Stimulated activated CD4-positive, alpha-beta T cell treated with anti-CD3 and anti-CD28 coated beads, Interleukin-1b, Interleukin-23, amount 100 ng/mL, for 4 hours (primary cell): ENCODE measurements at places on chromosomes 3 and 15.

- DNase-seq, result no peak
Observed at GRCh38 chr15:31295658-31296057, 31.0 kb upstream of the KLF13 start.

DNA sequence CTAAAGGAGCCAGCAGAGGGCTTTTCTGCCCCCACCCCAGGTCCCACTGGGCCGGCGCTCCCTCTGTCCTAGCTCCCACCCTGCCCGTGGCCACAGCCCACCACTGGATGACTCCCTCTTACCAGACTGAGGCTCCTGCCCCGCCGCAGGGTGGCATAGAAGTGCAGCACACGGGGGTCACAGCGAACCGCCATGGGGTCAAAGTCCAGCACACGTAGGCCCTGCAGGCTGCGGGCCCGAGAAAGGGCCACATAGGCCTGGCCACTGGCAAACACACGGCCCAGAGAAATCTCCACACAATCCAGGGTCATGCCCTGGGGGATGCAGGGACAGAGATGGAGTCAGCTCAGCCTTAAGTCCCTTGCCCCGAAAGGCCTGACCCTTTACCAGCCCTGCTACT, 9.0 kb downstream of the PIF1 start:
- no peak for DNase-seq

DNA sequence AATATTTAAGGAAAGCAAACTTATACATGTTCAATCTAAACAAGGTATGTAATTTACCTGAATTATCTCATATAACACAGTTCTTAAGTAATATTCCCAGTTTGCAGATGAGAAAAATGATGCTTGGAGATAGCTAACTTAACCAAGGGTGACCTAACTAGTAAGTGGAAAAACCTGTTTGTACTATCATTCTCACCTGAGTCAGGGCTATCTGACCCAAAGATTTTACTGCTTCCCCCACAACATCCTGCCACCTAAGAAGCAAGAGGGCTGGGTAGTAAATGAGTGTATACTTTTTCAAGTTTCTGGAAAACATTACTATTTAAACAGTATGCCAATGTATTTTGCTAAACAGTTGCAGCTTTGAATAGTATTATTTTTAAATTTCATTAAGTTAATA, 10.6 kb downstream of the TP63 start:
- DNase-seq, result no peak

DNA sequence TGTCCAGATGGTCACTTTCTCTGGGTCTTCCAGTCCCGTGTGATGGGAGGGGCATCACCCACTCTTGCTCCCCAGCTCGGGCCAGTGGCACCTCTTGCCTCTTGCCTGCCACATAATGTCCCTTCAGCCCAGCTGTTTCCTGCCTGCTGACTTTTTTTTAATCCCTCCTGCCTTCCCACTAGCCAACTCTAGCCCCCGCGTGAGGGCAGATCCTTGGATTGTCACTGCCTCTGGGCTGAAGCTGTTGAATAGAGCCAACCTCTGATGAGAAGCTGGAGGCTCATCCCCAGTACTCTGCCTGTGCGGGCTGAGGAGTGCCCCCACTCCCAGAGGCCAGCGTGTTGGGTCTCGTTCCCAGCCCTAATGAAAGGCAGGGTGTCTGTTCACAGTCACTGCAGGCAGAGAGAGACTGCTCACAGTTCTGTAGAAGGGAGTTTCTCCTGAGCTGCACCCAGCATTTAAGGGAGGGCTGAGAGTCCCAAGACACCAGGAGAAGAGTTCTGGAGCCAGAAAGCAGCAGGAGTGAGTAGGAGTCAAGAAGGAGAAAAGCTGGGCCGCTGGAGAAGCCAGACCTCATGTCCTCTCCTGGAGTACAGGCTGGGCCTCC, 30.1 kb upstream of the TIMP4 start:
- DNase-seq, result no peak

DNA sequence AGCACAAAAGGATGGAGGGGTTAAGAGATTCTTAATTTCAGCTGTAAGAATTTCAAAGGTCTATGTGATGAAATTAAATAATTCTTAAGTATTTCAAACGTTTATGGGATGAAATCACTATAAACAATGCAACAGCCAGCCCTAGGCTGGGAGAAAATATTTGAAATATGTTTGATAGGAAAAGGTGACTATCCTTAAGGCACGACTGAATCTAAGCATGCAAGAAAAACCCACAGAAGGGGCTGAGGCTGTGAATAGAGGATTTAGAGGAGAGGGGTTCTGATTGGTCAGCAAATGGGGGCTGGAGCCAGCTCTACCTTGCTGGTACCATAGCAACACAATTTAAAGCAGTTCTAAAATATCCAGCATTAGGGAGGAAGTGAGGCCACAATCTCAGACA, 220.8 kb upstream of the ATP10A start:
- DNase-seq, result no peak

DNA sequence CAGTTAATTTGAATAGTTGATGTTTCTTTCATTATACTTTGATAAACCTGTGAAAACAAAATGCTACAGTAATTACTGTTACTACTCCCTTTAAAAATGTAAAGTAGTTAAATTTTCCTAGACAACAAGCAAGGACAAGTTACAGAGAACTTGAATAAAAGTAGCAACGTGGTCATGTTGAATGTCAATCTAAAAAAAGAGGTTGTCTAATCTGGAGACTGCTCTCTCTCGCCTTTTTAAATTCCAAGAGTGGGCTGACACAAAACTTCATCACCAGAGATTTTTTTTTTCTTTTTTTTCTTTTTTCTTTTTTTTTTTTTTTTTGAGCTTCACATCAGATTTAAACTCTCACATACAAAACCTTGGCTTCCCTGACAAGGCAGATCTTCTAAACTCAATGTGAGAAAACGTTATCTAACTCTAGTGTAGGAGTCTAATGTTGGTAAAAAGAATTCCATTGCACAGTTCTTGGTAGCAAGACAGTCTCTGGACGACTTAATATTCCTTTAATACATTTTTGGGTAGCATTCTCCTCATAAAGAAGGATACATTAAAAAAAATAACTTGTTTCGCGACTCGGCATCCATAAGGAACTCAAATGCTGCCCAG, 4.1 kb downstream of the FOXP1 start:
- no peak for DNase-seq

GRCh38 chr3:45759851-45760250, 36.5 kb downstream of the SLC6A20 start:
- DNase-seq, result no peak

DNA sequence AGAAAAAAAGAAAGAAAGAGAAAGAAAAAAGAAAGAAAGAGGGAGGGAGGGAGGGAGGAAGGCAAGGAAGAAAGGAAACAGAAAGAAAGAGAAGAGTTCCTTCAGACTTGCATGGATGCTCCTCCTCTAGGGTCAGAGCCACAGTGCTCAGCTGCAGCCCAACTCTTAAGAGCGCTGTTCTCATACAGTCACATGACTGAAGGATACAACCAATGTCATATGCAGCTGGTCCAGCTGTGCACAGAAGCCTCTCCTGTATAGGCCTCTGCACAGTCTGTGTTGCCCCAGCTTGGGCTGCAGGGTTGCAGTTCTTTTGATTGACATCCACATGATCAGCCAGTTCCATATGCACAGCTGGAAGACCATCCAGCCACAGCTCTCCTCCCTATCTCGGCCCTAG, 86.8 kb upstream of the CTNNB1 start:
- no peak for DNase-seq

GRCh38 chr3:130760922-130761321, 14.3 kb upstream of the PIK3R4 start:
- no peak for DNase-seq

DNA sequence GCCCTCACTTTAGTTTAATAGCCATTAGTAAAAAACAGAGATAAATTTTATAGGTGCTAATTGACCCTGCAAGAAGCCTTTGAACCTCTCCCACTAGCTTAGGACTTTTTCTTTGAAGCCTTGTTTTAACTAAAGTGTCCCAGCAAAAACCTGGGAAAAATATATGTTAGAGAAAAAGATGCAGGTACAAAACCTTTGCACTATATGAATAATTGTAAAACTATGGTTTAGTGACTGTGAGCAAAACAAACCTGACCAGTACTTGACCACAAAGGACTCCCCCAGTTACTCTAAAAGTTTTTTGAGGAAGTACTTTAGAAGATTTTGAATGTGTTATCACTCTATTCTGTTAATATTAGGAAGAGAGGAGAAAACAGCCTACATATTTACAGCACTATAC, 123.3 kb upstream of the TP63 start:
- DNase-seq, result no peak
